ENCODE measurements at places on chromosomes 2 and 18.
A peak's percentile ranks its signal among the peaks of the same experiment; 100 is the strongest.

DNA sequence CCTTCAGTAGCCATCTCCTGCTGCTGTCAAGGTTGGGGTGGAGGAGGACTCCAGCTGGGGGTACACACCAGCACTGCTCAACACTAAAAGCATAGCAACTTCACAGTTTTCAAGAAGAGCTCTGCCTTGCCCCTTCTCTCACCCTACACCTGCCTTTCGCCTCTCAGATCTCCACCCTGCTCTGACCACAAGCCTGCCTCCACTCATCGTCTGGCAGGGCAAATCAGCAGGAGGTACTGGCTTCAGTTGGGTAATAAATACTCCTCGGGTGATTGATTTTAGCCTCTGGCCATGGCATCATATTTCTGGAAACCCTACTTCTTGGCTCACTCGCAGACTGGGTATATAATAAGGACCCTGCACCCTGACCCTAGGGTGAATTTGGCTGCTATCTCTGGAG, 3.1 kb upstream of the PRKAG3 start:
- H3K27me3 ChIP-seq, result peaks cover 5% of the 10 kb centered on the region
- H3K36me3 ChIP-seq, result no peaks in the 10 kb centered on the region
- no peak for DNase-seq
- no peak overlapping the region for H3K4me3 ChIP-seq
- no peak overlapping the region for H3K27ac ChIP-seq

DNA sequence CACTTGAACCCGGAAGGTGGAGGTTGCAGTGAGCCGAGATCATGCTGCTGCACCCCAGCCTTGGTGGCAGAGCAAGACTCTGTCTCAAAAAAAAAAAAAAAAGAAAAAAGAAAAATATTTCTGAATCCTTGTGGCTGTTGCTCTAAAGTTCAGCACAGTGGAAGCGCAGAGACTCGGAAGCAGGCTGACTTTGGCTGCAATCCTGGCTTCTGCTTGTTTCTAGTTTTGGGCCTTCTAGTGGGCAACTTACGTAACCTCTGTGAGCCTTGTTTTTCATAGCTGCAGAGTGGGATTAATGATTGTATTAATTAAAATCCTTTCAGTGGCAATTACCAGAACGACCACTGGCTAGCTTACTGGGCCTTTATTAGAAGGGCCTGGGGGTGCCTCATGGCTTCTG, 28.4 kb downstream of the GNLY start:
- no peaks in the 10 kb centered on the region for H3K36me3 ChIP-seq
- no peaks in the 10 kb centered on the region for H3K27me3 ChIP-seq
- peaks cover 5% of the 10 kb centered on the region for H3K4me1 ChIP-seq
- no peak for DNase-seq
- H3K27ac ChIP-seq, result no peak overlapping the region

- H3K4me1 ChIP-seq, result no peaks in the 10 kb centered on the region
- no peak overlapping the region for H3K27ac ChIP-seq
- no peaks in the 10 kb centered on the region for H3K36me3 ChIP-seq
- no peak for DNase-seq
- no peaks in the 10 kb centered on the region for H3K27me3 ChIP-seq
Measured at GRCh38 chr2:107621186-107622165, 205.2 kb upstream of the RGPD4 start.

- H3K27me3 ChIP-seq, result no peaks in the 10 kb centered on the region
- no peak for DNase-seq
- H3K36me3 ChIP-seq, result peaks cover 3% of the 10 kb centered on the region
- no peak overlapping the region for H3K27ac ChIP-seq
- H3K4me3 ChIP-seq, result no peak overlapping the region
- H3K4me1 ChIP-seq, result no peaks in the 10 kb centered on the region
Measured at GRCh38 chr2:210442457-210442856, 34.1 kb downstream of the LANCL1 start.

- no peaks in the 10 kb centered on the region for H3K4me1 ChIP-seq
- H3K27ac ChIP-seq, result peak overlapping the region; percentile 60
- peaks cover 7% of the 10 kb centered on the region for H3K36me3 ChIP-seq
- no peaks in the 10 kb centered on the region for H3K27me3 ChIP-seq
Measured at GRCh38 chr2:197878792-197879191, 74.4 kb downstream of the PLCL1 start.
